ENCODE measurements at places on chromosomes 5 and 9. TPM values are rescaled to one million over a fixed set of nuclear protein-coding genes. Genes with fewer than 3 reads are reported as not detected.

GRCh38 chr5:108387758-108388157, 5.9 kb upstream of the FBXL17 start:
- DNase-seq: no peak

DNA sequence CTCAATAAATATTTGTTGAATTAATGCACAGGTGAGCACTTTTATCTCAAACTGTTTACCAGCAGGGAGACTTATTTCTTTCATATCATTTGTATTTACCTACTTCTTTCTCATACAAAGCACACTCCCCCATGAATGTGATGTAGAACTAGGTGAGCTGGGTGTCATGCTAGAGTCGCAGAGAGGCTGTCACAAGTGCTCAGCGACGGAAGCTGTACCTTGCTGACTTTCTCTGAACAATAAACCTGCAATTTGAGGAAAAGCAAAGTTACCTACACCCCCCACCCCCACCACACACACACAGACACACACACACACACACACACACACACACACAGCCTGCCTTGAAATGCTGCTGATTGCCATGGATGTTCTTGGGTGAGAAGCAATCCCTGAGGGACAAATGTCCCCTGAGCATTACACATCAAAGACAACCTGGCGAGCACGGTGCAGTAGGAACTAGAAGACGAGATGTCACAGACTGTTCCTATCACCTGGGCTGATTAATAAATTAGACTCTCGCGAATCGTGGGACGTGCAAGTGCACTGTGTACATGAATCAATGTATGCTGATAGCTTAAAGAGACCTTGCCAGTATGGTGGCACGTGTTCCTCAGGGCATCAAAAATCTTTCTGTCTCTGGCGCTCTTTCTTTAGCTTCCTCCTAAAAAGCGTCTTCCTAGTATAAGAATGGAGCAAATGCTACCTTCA, 66.1 kb downstream of the BRINP1 start:
- no peak for DNase-seq

- peak; percentile 81 for DNase-seq
Measured at GRCh38 chr5:55994495-55994997, at the start of gene IL6ST. TSS of gene IL6ST (minus strand) at chr5:55994963. CDS start at chr5:55976278, 18,685 bp downstream.

The IL13 gene
- not detected for total RNA-seq

The RABL6 gene
- 40.2 TPM for total RNA-seq

The OR13C2 gene
- total RNA-seq: 16.4 TPM

The MYMK gene
- not detected for total RNA-seq
